ENCODE measurements at places on chromosomes 1 and 21.

DNA sequence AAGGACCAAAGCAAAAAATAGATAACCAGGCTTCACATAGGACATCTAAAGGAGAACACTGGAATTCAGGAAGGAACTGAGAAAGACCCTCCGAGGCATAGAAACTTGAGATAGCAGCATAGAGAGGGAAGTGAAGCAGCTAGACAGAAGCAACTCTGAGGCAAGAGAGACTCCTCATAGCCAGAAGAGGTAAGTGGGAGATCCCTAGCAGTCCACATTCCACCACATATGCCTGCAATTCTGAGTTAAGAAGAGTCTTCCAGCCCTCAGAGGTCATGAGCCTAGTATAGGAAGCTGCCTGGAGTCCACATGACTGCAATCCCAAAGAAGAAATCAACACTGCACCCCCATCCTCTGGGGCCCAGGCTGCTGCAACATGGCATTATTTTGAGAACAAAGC is 13.9 kb upstream of the FGGY start:
- DNase-seq = no peak

DNA sequence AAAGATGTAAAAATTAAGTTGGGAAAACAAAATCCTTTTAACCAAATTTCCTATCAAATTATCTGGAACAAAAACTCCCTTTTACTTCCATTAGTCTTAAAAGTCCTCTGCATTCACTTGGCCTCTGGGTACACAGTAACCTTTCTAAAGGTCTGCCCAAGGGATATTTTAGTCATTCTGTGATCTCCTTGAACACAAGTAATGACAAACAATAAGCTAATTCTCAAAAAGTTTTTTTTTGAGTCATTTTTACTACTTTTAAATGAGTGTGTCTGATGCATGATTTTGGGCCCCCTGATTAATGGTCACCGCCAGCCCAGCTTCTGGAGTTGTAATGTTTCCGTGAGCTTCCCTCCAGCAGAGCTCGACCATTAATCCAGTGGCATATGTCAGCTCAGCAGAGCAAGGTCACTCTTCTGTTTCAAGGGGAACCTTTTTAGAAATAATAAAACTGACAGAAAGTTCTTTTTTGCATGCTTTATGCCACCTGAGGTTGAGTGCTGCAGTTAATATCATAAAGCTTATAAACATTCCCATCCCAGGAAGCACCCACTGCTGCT is 14.3 kb downstream of the SAMSN1 start:
- DNase-seq = no peak

DNA sequence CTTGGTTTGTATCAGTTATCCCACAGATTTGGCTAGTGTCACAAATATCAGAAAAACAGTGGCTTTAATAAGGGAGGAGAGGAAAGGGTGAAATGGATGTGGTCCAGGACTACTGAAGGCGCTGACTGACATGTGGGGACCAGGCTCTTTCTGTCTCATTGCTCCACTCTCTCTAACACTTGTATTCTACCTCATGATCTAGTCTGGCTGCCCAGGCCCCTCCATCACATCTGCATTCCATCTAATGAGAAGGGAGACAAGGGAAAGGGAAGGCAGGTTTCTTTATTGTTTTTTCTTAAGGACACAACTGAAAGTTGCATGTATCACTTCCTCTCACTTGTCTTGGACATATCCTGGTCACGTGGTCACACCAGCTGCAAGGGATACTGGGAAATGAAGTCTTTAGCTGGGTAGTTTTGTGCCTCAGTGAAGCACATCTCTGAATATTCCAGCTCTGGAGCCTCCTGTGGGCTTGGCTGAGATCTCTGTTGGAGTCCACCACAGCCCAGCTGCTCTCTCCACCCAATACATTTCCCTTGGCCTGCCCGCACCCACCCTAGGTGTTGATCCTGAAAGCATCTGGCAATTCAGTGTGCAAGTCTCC is 42.0 kb upstream of the PADI2 start:
- DNase-seq = no peak

DNA sequence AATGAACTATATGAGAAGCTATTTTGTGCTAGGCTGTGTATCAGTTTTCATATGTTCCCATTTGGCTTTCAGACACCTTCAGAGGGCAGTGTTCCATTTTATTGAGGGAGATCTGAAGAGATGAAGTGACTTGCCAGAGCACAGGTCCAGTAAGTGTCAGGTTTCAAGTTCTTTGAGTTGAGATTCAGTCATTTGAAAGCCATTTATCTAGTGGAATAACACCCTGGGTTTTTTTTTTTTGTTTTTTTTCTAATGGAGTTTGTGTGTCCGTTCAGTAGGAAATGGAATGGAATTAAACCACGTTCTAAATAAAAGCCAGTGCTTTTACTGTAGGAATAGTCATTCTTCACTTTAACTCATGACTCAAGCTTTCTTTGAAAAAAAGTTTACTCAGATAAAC is 652.9 kb upstream of the USP24 start:
- no peak for DNase-seq

GRCh38 chr21:41833497-41834115 is 45.5 kb downstream of the PRDM15 start:
- no peak for DNase-seq

GRCh38 chr1:5877001-5877400 is 115.2 kb downstream of the NPHP4 start:
- no peak for DNase-seq

- DNase-seq = no peak
Measured at GRCh38 chr21:37636152-37636860, 269.7 kb downstream of the DYRK1A start.

- no peak for DNase-seq
Measured at GRCh38 chr1:57007948-57008347, 42.1 kb upstream of the C8B start.

DNA sequence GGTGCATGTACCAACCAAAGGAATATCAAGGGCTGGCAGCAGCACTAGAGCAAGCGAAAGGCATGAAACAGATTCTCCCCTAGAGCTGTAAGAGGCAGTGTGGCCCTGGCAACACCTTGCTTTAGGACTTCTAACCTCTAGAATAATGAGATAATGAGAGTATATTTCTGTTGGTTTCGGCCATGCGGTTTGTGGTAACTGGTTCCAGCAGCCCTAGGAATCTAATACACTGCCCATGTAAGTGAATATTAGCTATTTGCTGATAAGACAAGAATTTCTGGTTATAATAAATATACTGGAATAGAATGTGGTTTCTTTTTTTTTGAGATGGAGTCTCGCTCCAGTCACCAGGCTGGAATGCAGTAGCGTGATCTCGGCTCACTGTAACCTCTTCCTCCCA is 199.4 kb downstream of the GABPA start:
- no peak for DNase-seq

DNA sequence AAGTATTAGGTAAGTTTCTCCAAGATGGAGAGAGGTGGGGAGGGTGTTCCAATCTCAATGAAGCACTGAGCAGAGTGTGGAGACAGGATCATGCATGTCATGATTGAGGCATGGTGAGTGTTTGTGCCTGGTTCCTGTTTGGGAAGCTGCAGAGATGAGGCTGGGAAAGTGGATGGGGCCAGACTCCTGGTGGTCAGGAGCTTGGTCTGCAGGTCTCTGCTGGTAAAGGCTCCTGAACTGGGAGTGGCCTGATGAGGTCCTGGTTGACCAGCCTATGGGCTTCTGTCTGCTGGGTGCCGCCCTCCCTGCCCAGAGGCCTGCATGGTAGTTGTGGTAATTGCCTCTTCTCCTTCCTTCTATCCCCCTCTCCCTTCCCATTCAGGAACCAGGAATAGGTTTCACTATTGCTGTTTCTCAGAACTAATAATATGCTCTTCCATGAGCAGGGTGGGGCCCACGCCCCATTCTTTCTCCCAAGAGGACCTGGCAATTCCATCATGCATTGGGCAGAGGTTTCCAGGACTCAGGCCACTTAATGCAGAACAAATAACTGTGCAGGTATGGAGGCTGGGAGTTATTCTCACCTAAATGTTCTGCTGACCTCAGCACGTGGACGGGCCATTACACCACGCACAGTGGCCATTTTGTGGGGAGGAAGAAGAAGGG is 24.5 kb downstream of the PROK1 start:
- DNase-seq = no peak

- no peak for DNase-seq
Measured at GRCh38 chr1:58436615-58437297, 109.8 kb downstream of the OMA1 start.

All from esophagus squamous epithelium (tissue), 5 donors.